ENCODE measurements at places on chromosomes 12 and 14. TPM values are rescaled to one million over a fixed set of nuclear protein-coding genes. Genes with fewer than 3 reads are reported as not detected.

- DNase-seq, result no peak
- H3K36me3 ChIP-seq, result no peaks in the 10 kb centered on the region
- no peak overlapping the region for H3K4me3 ChIP-seq
- no peak overlapping the region for H3K27ac ChIP-seq
Observed at GRCh38 chr12:52147367-52147963, 44.3 kb downstream of the KRT80 start.

GRCh38 chr14:106038263-106038662 lies 511.9 kb downstream of the TMEM121 start:
- peaks cover 19% of the 10 kb centered on the region for H3K27me3 ChIP-seq
- H3K36me3 ChIP-seq, result no peaks in the 10 kb centered on the region
- DNase-seq, result no peak
- peaks cover 7% of the 10 kb centered on the region for H3K4me1 ChIP-seq
- H3K27ac ChIP-seq, result peak overlapping the region; percentile 39

DNA sequence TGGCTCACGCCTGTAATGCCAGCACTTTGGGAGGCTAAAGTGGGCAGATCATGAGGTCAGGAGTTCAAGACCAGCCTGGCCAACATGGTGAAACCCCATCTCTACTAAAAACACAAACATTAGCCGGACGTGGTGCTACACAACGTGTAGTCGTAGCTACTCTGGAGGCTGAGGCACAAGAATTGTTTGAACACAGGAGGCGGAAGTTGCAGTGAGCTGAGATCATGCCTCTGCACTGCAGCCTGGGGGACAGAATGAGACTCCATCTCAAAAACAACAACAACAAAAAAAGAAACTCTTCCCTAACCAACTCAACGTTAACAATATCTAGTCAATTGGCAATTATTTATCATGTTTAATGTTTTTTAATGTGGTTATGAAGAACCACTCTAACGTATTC lies 89.3 kb downstream of the EPS8 start:
- peaks cover 32% of the 10 kb centered on the region for H3K4me1 ChIP-seq
- H3K27me3 ChIP-seq, result peaks cover 5% of the 10 kb centered on the region
- no peak overlapping the region for H3K4me3 ChIP-seq
- peak overlapping the region; percentile 76 for H3K27ac ChIP-seq
- peaks cover 7% of the 10 kb centered on the region for H3K36me3 ChIP-seq

DNA sequence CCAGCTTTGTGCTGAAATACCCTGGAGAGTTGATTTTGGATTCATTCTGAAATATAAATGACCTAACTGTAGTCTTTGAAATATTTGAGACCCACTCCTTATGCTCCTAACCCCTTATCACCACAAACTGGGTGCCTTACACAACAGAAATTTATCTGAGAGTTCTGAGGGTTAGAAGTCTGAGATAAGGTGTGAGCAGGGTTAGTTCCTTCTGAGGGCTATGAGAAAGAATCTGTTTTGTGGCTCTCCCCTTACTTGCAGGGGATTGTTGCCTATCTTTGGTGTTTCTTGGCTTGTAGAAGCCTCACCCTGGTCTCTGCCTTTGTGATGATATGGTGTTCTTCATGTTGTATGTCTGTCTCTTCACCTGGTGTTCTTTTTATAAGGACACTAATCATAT lies 91.7 kb downstream of the DERA start:
- no peak overlapping the region for H3K27ac ChIP-seq
- H3K4me1 ChIP-seq, result no peaks in the 10 kb centered on the region
- H3K27me3 ChIP-seq, result no peaks in the 10 kb centered on the region
- peaks cover 2% of the 10 kb centered on the region for H3K36me3 ChIP-seq

GRCh38 chr14:50006141-50006540 lies 110.2 kb downstream of the VCPKMT start:
- peaks cover 60% of the 10 kb centered on the region for H3K4me1 ChIP-seq
- no peaks in the 10 kb centered on the region for H3K27me3 ChIP-seq
- H3K4me3 ChIP-seq, result no peak overlapping the region
- no peak overlapping the region for H3K27ac ChIP-seq

DNA sequence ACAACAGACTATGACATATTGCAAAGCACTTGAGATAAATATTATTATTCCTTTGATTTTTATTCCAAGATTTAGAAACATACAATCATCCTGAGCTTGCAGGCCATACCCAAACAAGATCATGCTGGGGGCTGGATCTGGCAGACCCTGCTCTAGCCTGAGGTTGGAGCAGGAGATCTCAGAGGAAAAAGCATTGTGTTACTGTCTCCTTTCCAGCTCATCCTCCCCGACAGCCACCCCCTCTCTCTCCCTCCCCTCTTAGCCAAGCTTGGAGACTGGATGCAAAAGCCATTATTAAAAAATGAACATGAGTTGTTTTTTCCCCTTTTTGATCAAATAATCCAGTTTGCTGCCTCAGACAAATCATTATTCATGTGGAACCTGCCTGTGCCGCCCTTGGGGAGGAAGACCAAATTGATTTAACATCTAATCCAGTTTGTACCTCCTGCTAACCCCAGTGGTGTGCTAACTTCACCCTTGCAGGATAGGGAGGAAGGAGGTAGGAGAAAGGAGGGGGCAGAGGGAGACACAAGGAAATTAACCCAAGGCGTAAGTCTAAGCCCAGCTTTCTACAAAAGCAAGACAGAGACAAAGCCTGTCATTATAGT lies 565.8 kb upstream of the TBX3 start:
- no peaks in the 10 kb centered on the region for H3K27me3 ChIP-seq
- no peak overlapping the region for H3K4me3 ChIP-seq
- no peak for DNase-seq
- H3K27ac ChIP-seq, result no peak overlapping the region
- no peaks in the 10 kb centered on the region for H3K4me1 ChIP-seq

DNA sequence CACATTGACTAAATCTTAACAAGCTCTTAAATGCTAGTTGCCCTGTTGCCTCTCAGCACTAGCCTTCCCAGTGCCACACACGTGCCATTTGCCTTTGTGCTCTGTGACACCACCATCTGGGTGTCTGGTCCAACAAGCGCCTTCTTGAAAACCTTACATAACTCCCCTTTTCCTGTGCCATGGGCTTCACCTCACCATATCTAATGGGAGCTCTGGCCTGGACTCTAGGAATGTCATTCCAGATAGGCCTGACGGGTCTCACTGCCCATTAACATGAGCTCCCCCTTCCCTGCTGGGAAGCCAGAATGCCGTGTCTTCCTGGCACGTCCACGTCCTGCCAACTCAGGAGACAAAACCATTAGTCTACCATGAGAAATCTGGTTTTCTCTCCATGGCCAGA lies 24.4 kb downstream of the SSPN start:
- H3K36me3 ChIP-seq, result no peaks in the 10 kb centered on the region
- peaks cover 17% of the 10 kb centered on the region for H3K27me3 ChIP-seq
- DNase-seq, result no peak
- no peak overlapping the region for H3K4me3 ChIP-seq

- H3K27ac ChIP-seq, result no peak overlapping the region
- H3K27me3 ChIP-seq, result peaks cover 6% of the 10 kb centered on the region
- no peak for DNase-seq
- H3K4me3 ChIP-seq, result no peak overlapping the region
- H3K4me1 ChIP-seq, result no peaks in the 10 kb centered on the region
Observed at GRCh38 chr12:131166717-131167116, 213.0 kb downstream of the ADGRD1 start.

DNA sequence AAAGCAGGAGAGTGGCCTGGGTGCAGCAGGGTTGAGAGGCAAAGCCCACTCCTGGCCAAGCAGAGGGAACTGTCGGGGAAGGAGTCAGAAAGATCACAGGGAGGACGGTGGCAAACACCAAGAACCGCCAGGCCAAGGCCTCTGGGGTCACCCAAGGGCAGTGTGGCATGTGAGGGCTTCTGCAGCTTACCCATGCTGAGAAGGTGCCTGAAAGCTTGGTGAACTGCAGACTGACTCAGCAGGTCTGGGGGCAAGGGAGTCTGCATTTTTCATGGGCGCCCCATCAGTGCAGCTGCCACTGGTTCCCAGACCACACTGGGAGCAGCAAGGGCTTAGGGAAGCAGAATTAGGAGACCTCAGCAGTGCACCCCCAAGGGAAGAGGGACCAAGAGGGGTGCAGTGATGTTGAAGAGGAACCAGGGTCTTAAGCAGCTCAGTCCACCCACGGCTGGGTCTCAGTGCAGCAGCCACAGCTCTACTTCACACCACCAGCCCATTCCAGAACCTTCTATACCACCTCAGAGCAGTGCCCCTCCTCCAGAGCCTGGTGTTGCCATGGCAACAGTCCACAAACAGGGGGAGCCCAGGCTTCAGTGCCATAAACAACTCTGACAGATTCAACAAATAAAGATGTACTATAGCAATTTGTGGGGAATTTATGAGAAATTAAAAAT lies 59.4 kb downstream of the ITPK1 start:
- H3K4me1 ChIP-seq, result peaks cover 41% of the 10 kb centered on the region
- H3K27ac ChIP-seq, result peak overlapping the region; percentile 66
- H3K4me3 ChIP-seq, result no peak overlapping the region

GRCh38 chr12:96862326-96862725 lies 44.7 kb upstream of the NEDD1 start:
- no peaks in the 10 kb centered on the region for H3K4me1 ChIP-seq
- H3K4me3 ChIP-seq, result no peak overlapping the region
- no peak overlapping the region for H3K27ac ChIP-seq
- no peak for DNase-seq
- peaks cover 16% of the 10 kb centered on the region for H3K27me3 ChIP-seq
- no peaks in the 10 kb centered on the region for H3K36me3 ChIP-seq

DNA sequence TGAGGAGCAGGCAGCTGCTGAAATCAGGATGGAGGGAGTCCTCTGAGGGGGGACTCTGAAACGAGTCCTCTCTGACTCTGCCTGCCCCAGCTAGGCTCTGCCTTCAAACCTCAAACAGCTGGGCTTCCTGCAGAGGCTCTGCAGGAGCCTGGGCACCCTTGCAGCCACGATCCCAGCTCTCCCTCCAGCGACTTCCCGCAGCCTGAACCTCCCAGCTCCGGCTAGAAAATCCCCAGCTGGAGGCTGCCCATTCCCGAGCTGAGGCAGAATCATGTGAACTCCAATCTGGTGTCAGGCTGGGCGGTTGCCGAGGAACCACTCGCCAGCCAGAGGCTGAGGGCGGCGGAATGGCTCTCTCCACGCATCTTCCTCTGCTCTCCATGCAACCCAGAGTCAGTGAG lies at the start of gene GPR68:
Gene GPR68 (minus strand): TSS at position 204 of the 401 bp plus-strand sequence. CDS start 9,654 bp downstream, outside the sequence.
- H3K27me3 ChIP-seq, result no peaks in the 10 kb centered on the region
- peak within 1 kb of the TSS; percentile 93 for H3K27ac ChIP-seq
- H3K36me3 ChIP-seq, result peaks cover 92% of the 10 kb centered on the region
- peak within 1 kb of the TSS; percentile 87 for H3K4me3 ChIP-seq

GRCh38 chr14:78498062-78498595 lies 328.0 kb downstream of the NRXN3 start:
- no peak for DNase-seq
- H3K4me3 ChIP-seq, result no peak overlapping the region
- H3K36me3 ChIP-seq, result no peaks in the 10 kb centered on the region
- no peaks in the 10 kb centered on the region for H3K27me3 ChIP-seq
- H3K27ac ChIP-seq, result no peak overlapping the region

DNA sequence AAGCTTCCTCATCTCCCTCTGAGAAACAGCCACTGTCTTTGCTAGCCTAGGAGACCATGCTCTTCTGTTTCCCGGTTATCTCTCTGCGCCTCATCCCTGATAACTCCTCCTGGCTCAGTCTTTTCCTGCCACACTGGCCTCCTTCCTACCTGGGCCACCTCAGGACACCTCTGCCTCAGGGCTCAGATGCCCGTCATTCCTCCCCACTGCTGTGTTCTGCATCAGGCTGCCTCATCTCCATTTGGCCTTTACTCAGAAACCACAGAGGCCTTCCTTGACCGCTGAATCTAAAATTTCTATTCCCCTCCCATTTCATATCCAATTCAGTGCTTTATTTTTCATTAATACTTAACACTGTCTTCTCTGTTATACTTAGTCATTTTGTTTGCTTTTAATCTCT lies 311.0 kb upstream of the RGS6 start:
- H3K4me3 ChIP-seq, result no peak overlapping the region
- no peak overlapping the region for H3K27ac ChIP-seq
- H3K27me3 ChIP-seq, result no peaks in the 10 kb centered on the region
- H3K36me3 ChIP-seq, result peaks cover 28% of the 10 kb centered on the region
- DNase-seq, result no peak
- no peaks in the 10 kb centered on the region for H3K4me1 ChIP-seq

GRCh38 chr12:96120359-96121100 lies 73.6 kb upstream of the ELK3 start:
- peaks cover 17% of the 10 kb centered on the region for H3K4me1 ChIP-seq
- DNase-seq, result no peak
- no peaks in the 10 kb centered on the region for H3K36me3 ChIP-seq
- H3K4me3 ChIP-seq, result no peak overlapping the region
- H3K27me3 ChIP-seq, result peaks cover 2% of the 10 kb centered on the region

- DNase-seq, result peak; percentile 57
- H3K4me1 ChIP-seq, result peaks cover 72% of the 10 kb centered on the region
- H3K27ac ChIP-seq, result peak overlapping the region; percentile 95
- peaks cover 10% of the 10 kb centered on the region for H3K36me3 ChIP-seq
- H3K4me3 ChIP-seq, result peak overlapping the region; percentile 70
- no peaks in the 10 kb centered on the region for H3K27me3 ChIP-seq
Observed at GRCh38 chr14:89429199-89430181, 12.5 kb upstream of the FOXN3 start.

DNA sequence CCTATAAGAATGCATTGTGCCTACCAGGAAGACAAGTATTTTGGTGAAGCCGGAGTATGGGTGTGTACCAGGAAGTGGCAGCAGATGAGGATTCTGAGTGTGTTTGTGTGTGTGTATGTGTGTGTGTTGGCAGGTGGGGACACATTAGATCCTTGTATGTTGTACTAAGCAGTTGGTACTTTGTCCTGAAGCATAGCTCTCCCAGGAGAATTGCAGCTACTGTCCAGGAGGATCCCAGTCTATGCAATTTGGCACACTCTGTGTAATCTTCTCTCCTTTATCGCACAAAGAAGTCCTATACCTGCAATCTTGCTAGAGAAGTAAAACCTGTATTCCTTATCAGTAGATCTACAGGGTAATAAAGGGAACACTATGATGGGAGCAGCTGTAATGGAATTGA lies 276.5 kb downstream of the PAWR start:
- no peak for DNase-seq
- no peaks in the 10 kb centered on the region for H3K27me3 ChIP-seq
- H3K4me3 ChIP-seq, result no peak overlapping the region
- H3K4me1 ChIP-seq, result no peaks in the 10 kb centered on the region
- no peak overlapping the region for H3K27ac ChIP-seq

GRCh38 chr14:99270458-99271220 lies 1.4 kb downstream of the BCL11B start:
- H3K4me1 ChIP-seq, result peaks cover 35% of the 10 kb centered on the region
- DNase-seq, result peak; percentile 44
- H3K27ac ChIP-seq, result peak overlapping the region; percentile 98
- peaks cover 47% of the 10 kb centered on the region for H3K36me3 ChIP-seq

KRT71 gene
- not detected for total RNA-seq

ABCD2 gene
- 22.5 TPM for total RNA-seq

PPP1R1A gene
- total RNA-seq, result not detected

GLIPR1 gene
- 33.0 TPM for total RNA-seq

AQP2 gene
- not detected for total RNA-seq

TMEM119 gene
- total RNA-seq, result not detected

CACNB3 gene
- 13.1 TPM for total RNA-seq

ANG gene
- 1.1 TPM for total RNA-seq
